ENCODE measurements at places on chromosomes 2 and 18.

DNA sequence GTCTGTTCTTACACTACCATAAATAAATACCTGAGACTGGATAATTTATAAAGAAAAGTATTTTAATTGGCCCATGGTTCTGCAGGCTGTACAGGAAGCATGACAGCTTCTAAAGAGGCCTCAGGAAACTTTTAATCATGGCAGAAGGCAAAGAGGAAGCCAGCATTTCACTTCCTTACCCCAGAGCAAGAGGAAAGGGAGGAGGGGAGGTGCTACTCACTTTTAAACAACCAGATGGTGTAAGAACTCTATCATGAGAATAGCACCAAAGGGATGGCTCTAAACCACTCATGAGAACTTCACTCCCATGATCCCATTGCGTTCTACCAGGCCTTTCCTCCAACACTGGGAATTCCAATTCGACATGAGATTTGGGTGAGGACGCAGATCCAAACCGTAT lies 344.4 kb upstream of the SLC39A10 start:
- no peak for DNase-seq

GRCh38 chr2:140695155-140695554 lies 1435.7 kb downstream of the LRP1B start:
- no peak for DNase-seq

DNA sequence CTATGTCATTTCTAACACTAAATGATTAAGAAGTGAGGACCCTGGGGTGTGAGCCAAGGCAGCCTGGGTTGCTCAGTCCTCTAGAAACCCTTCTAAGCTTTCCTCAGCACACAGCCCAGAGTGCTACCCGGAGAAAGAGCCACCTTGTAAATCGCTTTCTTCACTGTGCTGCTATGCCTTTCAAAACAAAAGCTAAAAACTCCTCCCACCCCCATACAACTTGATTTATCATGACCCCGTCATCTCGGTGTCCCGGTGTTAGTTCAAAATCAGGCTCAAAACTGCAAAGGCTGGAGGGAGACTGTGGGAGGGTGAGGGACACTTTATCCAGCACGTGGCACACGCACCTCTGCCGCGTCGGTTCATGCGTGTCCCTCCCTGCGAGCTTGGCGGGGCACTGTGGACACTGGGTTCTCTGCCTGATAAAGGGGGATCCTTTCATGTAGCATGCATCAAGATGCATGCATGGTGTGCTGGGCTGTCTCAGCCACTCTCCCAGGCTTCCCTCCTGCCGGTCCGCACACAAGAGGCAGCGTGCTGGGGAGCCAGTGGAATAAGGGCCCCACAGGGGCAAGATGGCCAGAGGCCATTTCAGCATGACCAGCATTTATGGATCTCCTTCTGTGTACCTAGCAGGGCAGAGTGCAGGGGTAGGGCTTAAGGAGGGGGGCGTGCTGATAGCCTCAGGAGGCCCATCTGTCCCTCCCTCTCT lies 170.4 kb downstream of the SMAD7 start:
- no peak for DNase-seq

DNA sequence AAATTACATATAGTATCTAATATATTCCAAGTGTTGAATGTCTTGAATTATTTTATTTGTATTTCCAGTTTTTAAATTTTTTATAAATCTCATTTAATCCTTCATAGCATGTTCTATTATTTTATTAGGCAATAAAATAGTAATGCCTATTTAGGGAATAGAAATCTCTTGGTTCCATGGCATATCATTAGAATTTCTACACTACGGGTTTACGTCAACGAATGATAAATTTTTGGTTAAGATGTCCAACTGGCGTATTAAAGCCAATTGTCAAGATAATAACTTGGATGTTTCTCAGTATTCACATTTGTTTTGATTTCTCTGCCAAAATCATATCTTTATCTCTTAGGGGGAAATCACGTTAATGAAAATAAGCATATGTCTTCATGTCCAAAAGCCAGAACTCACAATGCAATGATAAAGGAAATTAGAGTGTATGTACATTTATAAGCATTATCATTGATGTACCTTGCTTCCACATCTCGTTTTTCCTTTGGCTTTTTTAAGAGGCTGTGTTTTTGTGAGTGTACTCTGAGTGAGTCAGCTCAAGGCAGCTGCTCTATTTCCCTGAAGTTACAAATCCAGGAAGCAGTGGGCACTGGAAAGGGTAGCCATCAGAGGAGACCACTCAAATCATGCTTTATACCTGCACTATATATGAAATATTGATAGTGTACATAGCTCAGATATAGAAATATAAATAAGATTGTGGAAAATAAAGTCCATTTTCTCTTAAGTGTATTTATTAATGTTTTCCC lies 115.8 kb upstream of the PDE1A start:
- DNase-seq = no peak

DNA sequence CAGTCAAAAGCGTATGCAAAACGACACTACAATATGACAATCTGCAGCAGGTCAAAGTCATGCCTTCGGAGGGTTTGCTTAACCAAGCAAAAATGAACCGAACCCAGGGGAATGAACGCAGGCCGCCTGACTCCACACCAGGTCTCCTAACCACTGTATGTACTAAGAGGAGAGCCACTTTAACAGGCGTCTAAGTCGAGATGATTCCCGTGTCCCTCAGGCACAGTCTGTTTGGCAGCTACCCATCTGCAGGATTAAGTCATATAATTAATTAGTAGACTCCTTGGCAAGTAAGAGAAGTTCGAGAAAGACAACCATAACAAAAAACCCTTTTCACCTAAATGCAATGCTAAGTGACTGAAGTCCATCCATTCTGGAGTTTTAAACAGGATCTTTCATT lies 15.2 kb downstream of the CYB5A start:
- no peak for DNase-seq

- DNase-seq = no peak
These were observed 86.9 kb downstream of the EIF2AK3 start for GRCh38 chr2:88540346-88540745.

DNA sequence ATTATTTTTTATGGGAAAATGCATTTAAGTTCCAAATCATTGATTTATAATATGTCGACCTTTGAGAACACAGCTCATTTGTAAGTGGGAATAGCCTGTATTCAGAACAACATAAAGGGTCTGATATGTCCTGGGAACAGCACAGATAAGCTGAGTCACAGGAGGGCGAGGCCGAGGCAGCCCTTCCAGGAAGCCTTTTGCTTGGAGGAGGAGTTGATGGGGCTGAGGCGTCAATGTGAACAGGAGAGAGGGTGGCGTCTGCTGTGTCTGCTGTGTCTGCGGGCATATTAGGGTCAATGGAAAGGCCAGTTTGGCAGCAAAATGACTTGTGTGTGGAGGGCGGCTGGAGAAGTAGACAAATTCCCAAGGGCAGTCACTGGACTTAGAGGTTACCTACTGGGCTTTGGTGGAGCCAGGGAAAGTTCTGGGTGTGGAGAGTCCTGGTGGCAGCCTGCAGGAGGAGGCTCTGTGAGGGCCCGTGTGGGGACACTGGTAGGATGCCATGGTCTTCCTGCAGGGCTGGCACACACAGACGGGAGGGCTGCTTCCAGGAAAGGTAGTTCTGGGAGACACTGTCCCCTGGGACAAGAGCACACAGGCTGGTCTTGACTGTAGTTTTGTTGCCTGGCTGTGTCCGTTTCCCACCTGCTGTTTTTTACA lies 128.1 kb downstream of the GLI2 start:
- no peak for DNase-seq

DNA sequence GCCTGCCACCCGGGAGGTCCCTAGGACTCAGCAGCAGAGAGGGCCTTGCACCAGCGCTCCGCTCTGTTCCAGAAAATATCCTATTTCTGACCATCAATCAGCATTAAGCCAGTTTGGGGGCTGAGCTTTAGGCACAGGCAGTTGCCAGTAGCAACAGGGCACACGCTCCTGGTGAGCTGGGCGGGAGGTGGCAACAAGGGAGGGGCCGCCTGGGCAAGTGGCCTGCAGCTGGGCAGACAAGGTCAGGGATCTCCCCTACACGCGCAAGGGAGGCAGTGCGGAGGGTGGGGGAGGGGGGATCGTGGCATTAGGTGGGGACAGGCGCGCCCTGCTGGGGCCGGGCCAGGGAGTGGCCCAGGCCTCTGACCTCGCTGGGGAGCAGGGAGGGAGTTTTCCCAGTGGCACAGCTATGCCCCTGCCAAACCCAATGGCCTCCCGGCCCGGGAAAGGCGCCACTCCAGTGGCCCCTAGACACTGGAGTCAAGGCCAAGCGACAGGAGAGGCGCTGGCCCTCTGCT lies 302.8 kb downstream of the NCKAP5 start:
- no peak for DNase-seq

GRCh38 chr2:68118816-68119215 lies 38.9 kb upstream of the PNO1 start:
- no peak for DNase-seq

DNA sequence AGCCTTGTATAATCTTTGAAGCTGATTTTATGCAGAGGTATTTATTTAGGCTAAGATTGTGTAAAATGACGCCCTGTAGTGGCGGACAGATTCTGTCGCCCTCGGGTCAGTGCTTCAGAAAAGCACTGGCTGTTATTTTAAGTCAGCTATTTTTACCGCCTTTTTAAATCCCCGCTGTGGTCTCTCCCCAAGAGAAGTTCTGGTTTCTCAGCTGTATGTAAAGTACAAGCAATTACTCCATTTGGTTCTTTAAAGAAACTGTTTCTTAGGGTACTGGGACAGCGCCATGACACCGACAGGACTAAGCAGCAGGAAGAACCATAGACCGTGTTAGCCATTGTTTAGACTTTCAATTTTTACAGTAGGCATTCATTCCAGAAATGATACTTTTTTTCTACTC lies 65.0 kb downstream of the UGGT1 start:
- no peak for DNase-seq
